ENCODE measurements at places on chromosomes 5 and 9.

DNA sequence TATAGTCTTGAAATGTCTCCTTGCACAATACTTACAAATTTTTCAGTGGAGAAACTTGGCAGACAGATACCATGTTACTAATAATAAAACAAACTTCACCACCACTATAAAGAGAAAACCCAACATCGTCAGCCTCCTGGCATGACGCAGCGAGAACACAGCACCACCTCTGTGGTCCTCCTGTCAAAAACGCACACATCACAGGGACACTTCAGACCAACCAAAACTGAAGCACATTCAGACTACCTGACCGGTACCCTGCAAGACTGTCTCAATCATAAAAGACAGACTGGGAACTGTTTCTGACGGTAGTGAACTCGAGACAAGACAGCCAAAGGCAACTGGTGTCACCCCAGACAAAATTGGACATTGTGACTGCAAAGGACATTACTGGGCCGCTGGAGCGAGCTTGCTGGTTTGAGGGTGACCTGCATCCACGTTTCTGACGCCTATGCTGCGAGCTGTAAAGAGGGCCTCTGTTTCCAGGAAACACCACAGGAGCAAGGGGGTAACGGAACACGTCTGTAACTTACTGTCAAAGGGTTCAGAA is 34.4 kb downstream of the NSUN2 start:
- no peak for DNase-seq

GRCh38 chr5:2482778-2483177 is 268.7 kb downstream of the IRX2 start:
- DNase-seq, result no peak

DNA sequence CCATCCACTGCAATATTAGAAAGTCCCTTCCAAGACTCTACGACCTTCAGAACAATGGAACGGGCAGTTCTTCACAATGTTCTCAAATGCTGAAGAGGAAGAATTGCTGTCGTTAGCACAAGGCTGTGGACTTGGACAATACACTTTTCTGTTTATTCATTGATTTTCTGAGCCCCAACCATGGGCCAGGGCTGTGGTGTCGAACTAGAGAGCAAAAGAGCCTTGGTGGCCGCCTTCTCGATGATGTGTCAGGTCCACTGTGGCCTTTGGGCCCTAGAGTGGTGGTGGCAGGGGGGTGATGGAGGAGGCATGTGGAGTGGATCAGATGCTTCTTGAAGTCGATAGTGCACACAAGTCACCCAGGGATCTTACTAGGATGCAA is 18.5 kb upstream of the KIF12 start:
- no peak for DNase-seq

DNA sequence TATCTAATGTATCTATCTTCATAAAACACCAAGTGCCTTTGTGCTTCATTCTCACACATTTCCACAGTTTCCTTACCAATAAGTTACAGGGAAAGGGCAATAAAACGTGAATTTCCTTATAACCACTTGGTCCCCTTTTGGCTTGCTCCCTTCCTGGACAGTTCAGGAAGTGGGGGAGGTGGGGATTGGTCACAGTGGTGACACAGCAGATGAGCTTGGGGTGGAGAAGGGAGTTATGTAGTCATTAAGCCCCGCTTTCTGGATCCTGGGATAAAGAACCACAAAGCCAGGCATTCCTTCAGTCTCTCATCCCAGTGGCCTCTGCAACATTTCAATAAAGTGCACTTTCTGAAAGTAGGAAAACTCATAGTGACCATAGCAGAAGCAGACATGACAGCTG is 47.1 kb upstream of the FYB1 start:
- peak; percentile 50 for DNase-seq
